ENCODE measurements at places on chromosomes 12 and 14.
A peak's percentile ranks its signal among the peaks of the same experiment; 100 is the strongest.

DNA sequence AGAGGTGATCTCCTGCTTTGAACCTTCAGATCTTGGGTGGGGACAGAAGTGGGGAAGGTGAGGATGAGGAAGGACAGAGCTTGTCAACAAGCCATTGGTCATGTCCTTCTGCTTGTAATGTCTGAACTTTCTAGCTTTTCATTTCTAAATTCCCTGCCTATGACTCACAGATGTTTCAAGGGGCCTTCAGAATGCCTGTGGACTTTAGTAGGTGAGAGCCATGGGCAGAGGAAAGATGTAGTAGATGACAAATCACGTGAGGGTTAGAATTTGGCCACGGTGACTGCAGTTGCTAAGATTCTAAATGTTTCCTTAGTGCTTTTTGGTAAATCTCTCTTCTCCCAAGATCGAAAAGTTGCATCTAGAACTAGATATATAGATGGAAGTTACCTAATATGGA is 18.7 kb upstream of the CREBL2 start:
- no peak for DNase-seq

DNA sequence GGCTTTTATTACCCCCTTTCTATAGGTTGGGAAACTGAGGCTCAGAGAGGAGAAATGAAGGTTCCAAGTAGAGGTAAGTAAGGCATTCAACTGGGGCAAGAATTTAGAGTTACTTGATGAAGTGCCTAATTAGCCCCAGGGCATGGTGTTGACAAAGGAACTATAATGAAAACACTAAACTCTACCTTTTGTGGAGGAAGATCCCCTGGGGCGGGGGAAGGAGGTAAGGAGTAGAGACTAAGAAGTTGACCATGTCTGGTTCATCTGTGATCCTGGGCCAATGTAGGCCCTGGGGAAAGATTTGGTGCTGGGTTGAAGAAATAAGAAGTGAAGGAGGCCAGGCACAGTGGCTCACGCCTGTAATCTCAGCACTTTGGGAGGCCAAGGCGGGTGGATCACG is 16.2 kb upstream of the COX6A1 start:
- DNase-seq = no peak

DNA sequence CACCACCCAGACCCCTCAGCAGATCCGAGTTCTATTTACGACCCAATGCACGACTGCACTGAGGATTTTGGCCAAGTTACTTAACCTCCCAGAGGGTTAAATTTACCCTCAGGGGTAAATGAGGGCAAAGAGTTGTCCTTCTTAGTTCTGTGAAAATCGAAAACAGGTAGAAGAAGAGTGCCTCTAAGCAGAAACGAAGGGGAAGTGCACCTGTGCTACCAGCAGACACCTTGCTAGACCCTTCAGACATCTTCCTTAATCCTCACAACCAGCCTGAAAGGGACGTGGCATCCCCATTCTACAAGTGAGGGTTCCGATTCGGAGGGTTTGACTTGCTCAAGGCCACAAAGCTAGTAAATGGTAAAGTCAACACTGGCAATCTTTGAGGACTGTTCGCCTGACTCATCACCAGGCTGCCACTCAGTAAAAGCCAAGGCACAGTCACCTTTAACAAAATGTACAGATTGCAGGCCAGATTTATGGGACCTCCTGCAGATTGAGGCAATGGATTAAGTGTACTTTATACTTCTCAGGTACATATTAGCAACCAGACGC is 1.6 kb downstream of the GSG1 start:
- DNase-seq = peak; percentile 2

DNA sequence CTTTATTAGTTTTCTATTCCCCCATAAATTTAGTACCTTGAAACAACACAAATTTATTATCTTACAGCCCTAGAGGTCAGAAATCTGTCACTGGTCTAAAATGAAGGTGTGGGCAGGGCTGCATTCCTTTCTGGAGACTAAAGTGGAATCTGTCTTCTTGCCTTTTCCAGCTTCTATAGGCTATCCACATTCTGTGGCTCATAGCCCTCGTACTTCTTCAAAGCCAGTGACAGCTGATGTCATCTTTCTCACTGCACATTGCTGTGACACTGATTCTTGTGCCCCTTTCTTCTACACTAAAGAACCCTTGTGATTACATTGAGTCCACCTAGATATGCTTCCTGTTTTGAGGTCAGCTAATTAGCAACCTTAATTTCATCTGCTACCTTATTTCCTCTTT is 23.2 kb upstream of the DCN start:
- no peak for DNase-seq

GRCh38 chr14:74636424-74637177 is 24.6 kb upstream of the LTBP2 start:
- DNase-seq = no peak

- DNase-seq = no peak
These were observed 581.6 kb downstream of the GALC start for GRCh38 chr14:87411370-87411769.

GRCh38 chr14:77194706-77195105 is 13.1 kb downstream of the TMEM63C start:
- DNase-seq = no peak
